ENCODE measurements at places on chromosomes 7 and 10.

- DNase-seq: no peak
Observed at GRCh38 chr10:13960603-13961002, 370.1 kb downstream of the FRMD4A start.

DNA sequence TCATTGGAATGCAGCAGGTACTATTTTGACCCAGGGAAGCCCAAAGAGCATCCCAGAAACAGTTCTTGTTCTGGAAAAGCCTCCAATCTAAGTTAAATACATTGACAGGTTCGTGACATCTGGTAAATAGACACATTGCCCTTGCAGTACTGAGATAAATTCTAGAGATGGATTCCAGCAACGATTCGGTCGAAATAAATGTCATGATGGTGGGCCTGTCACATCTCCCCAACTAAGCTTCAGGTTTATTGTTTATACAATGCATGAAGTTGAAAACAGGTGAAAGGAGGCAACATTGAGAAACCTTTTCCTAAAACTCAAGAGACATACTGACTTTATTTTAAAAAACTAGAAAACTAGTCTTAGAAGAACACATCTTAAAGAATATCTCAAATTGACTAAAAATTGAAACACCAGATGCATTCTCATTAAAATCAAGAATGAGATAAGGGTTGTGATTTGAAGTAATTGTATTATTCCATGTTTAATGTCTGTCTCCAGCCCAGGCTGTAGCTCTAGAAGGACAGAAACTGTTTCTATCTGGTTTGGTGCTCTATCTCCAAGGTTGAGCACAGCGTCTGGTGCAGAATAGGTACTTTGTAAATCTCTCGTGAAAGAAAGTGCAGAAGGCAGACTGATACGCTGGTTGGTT is 114.0 kb downstream of the CABCOCO1 start:
- DNase-seq: no peak

GRCh38 chr10:100537475-100537874 is 1.7 kb downstream of the HIF1AN start:
- DNase-seq: no peak

DNA sequence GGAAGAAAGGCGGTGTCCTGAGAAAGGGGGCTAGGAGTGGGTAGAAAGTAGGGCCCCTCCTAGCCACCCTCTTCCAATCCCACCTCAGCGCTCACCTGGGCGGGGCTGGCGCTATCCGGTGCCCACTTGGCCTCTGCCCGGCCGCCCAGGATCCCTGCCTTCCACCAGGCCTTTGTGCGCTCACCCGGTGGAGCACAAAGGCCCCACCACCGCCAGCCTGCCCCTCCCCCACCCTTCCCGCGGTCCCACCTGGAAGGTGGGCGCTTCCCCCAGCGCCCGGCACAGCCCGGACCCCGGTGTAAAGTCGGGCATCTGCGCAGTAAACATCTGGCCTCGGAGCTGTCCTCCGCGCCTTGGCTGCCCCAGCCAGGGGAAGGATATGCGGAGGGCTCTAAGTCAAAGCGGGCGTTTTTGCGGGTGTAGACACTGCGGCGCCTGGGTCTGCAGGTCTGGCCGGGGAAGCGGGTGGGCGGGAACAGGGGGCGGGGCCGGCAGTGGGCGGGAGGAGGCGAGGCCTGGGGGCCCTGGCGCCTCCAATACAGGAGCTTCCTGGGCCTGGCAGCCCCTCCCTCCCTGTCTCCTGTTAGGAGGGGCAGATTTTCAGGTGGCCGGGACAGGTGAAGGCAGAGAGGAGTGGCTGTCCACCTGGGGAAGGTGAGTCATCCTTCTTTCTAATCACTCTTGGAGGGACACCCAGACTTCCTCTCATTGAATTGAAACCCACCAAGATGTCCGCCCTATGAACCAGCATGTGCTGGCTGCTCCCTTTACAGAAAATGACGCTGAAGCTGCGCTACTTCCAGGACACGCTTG is 49.3 kb downstream of the PNLIPRP2 start:
- DNase-seq: no peak

- no peak for DNase-seq
Observed at GRCh38 chr7:2528481-2529095, 9.0 kb downstream of the LFNG start.

- no peak for DNase-seq
Observed at GRCh38 chr10:92850185-92850584, 1.9 kb downstream of the EXOC6 start.

GRCh38 chr7:142964502-142965246 is 2.5 kb upstream of the KEL start:
- DNase-seq: no peak

GRCh38 chr7:116780966-116781365 is 81.4 kb upstream of the CAPZA2 start:
- DNase-seq: no peak

- DNase-seq: no peak
Observed at GRCh38 chr7:3495530-3495929, 194.5 kb downstream of the SDK1 start.

- no peak for DNase-seq
Observed at GRCh38 chr10:125076891-125077541, 83.3 kb downstream of the CTBP2 start.

- no peak for DNase-seq
Observed at GRCh38 chr7:3453398-3453797, 152.3 kb downstream of the SDK1 start.

- DNase-seq: no peak
Observed at GRCh38 chr7:38438970-38439369, 165.5 kb upstream of the TARP start.

DNA sequence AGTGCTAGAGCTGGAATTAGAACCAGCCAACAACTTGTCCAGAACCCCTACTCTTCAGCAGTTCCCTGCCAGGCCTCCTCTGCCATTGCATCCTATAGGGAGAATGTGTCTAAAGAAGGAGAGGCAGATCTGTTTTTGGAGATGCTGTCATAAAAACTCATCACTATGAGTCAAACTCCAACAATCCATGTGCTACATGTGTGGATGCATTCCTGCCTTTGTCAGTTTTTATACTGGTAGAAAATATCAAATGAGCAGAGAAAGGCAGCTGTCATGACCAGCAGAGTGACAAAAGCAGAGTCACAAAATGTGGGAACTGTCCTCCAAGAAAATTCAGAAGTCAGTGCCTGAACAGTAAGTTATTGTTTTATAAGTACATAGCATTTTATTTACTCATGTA is 93.0 kb downstream of the ABLIM1 start:
- DNase-seq: no peak

- no peak for DNase-seq
Observed at GRCh38 chr10:49571388-49571787, 32.5 kb upstream of the ERCC6 start.

DNA sequence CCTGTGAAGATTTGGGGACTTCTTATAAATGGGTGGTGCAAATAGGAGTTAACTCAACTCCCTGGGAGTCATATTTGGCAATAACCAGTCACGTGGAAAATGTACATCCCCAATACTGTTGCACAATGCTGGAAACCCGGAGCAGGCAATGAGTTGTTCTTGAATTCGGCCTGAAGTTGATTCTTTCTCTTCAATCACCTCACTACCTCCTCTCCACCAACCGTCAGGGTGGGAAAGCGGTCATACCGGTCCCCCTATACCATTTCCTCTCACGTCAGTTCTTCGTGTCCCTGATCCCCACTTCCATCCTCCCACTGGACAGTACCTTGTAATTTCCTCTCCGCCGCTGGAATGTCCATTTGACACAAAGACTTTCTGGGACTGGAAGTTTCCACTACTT is 2.8 kb downstream of the GIMAP5 start:
- DNase-seq: no peak

DNA sequence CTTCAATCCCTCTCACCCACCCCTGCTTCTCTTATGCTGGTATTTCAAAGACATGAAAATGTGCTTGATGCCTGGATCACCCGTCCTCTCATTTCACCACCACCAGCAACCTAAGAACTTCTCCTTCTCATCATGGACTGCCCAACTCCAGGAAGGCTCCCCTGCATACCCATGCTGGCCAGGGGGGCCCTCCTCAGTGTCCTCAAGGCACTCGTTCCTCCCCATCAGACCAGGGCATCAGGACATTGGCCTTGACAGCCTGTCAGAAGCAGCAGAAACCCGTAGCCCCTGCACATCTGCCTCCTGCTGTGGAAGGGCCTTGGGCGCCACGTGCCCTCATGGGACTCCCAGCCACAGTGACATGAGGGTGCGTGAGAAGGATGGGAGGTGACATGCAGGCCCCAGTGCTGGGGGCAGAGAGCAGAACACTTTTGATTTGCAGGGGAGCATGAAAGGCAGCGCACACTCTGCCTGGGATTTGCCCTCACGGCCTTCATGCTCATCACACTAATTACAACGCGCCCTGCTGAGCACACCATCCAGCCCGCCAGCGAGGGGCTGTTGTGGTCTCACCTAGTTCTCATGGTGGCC is 1.9 kb upstream of the HSPA12A start:
- DNase-seq: no peak

GRCh38 chr7:143436325-143436946 is 6.8 kb upstream of the TAS2R60 start:
- no peak for DNase-seq

DNA sequence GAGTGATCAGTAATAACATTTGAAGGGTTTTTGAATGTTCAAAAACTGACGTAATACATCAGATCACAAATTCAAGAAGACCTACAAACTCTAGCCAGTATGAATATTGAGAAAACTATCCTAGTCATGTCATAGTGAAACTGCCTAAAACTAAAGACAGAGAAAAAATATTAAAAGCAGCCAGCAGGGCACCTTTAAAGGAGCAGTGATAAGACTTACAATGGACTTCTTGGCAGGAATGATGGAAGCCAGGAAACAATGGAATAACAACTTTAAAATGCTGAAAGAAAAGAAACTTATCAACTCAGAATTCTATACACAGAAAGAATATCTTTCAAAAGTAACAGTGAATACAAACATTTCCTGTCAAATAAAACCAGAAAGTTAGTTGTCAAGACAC is 78.3 kb upstream of the CTBP2 start:
- no peak for DNase-seq

DNA sequence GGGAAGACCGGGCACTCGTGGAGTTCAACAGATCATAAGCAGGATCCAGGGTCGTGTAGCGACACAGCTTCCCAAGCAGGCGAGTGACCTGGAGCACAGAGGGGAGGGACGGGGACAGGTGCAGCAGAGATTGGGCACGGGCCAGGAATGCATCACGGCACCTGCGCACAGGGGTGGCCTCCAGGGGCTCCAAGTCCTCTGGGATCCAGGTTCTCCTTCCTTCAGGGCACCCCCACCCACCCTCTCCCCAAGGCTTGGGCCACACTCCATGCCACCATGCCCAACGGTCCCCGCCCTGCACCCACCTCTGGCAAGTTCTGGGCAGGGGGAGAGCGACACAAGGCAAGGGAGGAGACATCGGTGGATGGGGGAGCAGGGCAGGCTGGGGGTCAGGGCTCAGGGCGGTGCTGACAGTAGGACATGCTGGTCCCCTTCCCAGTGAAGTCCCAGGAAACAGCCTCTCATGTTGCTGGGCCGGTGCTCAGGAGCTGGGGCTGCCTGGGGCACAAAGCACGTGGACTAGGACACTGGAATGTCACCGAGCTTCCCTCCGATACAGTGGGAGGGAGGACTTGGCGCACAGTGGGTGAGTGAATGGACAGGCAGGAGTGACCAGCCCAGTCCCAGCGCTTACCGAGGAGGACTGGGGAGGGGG is 597.3 kb downstream of the PTPRN2 start:
- DNase-seq: no peak

GRCh38 chr10:31099664-31100063 is 68.0 kb upstream of the ZNF438 start:
- no peak for DNase-seq

DNA sequence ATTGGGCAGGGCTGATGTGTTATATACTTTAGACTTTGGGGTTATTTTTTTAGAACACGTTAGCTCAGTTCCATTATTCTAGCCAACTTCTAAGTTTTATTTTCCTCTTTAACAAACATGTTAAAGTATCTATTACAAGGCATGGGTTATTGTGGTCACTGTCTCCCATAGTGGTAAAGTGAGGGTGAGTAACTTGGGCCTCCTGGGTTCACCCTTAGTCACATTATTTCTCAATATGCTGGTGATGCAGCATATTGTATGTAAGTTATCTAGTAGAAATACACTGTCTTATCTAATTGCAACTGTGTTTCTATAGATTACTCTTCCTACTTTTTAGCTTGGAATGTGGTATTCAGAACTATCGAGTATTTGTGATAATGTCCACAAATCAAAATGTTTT is 65.9 kb downstream of the BBS9 start:
- no peak for DNase-seq

- no peak for DNase-seq
Observed at GRCh38 chr7:155464948-155465739, 7.2 kb downstream of the EN2 start.

- DNase-seq: no peak
Observed at GRCh38 chr7:104998040-104998752, 15.8 kb upstream of the KMT2E start.

GRCh38 chr7:27191161-27191731 is 6.2 kb upstream of the HOXA11 start:
- no peak for DNase-seq

DNA sequence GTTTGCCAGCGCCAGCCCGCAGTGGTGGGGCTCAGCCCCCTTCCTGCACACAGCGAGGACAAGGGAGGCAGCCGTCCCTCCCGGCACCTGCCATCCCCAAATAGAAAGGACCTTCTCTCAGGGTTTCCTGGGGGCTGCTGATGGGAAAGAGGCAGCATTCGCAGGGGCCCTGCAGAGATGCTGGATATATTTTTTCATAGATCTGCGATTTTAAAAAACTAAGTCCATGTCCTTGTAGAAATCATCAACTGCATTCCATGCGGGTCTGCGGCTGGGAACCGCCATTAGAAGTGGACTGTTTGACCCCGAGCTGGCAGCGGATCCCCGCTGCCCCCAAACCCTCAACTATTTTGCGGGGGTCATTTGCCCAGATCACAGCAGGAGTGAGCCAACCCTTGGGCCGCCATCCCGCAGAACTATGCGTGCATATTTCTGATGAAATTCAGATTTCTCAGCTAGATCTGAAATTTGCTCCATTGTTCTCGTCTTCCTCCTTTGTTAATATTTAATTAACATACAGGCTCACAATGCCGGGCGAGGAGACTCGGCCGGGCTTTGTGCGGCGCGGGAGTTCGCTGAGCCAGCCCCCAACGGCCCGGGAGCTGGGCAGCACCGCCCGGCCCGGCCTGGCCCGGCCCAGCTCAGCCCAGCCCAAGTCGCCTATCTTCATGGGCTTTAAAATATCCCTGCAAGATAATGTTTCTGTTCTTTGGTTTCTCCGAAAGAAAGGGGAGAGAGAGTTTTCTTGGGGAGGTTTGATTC is 2.0 kb downstream of the EN2 start:
- no peak for DNase-seq

DNA sequence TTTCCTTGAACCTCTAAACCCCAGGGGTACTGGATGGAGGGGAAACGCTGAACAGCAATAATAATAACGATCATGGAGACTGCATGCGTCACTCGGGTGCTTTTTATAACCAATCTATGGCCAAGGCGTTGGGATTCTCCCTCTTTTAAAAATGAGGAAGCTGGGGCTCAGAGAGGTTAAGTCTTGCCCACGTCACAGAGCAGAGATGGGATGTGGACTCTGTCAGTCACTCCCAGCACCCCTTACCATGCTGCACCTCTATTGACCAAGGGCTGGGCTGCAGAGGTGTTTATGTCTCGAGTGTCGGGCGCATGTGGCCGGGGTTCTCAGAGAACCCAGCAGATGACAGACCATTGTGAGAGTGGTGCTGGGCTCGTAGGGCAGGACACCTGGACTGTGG is 129.9 kb downstream of the CDH23 start:
- no peak for DNase-seq
